Activated CD4-positive, alpha-beta T cell treated with anti-CD3 and anti-CD28 coated beads, Interleukin-2, amount 50 U/mL, for 24 hours (primary cell): ENCODE measurements at places on chromosomes 4 and X.

- DNase-seq = no peak
Observed at GRCh38 chr4:66014146-66014765, 344.0 kb upstream of the EPHA5 start.

GRCh38 chr4:3500111-3500510, 32.1 kb downstream of the LRPAP1 start:
- DNase-seq = no peak

DNA sequence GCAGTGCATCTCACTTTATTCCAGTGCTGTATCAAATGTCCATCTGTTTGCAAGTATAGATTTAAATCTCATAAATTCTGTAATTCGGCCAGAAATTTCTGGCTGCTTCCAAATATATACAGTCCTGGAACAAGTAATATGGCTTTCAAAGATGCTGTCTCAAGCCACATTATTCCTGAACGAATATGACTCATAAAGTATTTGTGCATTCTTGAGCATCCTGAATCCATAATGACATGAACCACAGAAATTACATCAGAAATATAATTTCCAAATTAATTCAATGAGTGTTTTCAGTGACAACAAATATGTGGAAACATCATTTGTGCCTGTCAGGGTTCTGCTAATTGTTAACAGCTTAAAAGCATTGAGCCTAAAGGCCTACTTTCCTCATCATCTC, 140.9 kb upstream of the HPGD start:
- no peak for DNase-seq

GRCh38 chrX:135382260-135382659, 39.5 kb upstream of the SMIM10L2A start:
- DNase-seq = no peak

- no peak for DNase-seq
Observed at GRCh38 chrX:13747836-13748235, 13.3 kb downstream of the OFD1 start.
